Right renal cortex interstitium (tissue), 3 donors: ENCODE measurements at places on chromosomes 1 and 21.

- DNase-seq: no peak
These were observed 15.9 kb upstream of the SLC19A1 start for GRCh38 chr21:45558044-45558721.

DNA sequence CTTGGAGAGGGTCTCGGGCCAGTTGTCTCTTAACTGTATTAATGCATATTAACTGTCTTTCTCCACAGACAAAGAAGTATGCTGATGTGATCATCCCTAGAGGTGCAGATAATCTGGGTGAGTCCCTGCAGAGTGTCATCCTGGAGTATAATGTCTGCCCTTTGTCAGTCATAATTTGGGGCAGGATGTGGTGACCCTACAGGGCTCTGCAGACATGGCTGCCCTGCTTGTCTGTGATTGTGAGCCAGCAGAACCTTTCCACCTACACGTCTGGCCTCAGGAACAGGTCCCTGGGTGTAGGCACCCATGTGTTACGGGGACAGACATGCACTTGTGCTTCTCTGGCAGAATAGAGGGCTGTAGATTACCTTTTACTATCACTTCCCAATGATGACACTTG lies 78.4 kb downstream of the UCK2 start:
- DNase-seq: no peak

DNA sequence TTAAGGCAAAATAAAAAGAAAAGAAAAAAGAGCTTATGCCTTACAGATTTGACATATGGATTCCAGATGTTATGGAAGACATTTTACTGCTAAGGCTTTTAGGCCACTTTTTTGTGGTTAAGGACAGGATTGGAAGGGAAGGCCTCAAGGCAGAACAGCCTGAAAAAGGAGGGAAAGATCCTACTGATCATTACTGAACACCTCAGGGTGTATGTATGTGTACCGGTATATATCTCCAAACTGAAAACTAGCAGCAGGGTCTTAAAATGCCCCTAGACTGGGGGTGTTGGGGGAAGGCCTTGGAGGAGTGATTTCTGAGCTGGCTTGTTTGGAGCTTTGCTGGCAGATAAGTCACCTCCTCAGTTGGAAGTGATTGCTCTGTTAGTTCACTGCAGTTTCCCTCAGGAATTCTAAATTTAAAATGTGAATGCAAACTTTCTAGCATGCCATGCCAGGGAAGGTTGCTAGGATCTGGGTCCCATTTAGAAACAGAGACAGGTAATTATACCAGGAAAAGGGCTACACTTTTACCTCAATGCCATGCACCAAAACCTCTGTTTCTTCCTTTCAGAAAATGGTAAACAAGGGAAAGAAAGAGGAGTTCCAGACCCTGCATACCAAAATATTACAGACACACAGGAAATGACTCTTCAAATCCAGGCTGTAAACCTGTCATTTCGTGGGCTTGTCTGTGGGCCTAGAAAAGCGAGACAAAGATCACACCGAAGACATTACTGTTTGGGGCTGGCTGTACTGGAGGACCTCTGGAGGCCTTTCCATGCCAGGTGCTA lies 15.0 kb downstream of the C1orf52 start:
- no peak for DNase-seq

- DNase-seq: no peak
These were observed 48.2 kb downstream of the ARHGEF10L start for GRCh38 chr1:17587693-17588047.

- DNase-seq: no peak
These were observed 31.3 kb downstream of the ACOT11 start for GRCh38 chr1:54579337-54579781.
